Esophagus muscularis mucosa (tissue), 4 donors: ENCODE measurements at places on chromosomes 3 and 15. TPM values are rescaled to one million over a fixed set of nuclear protein-coding genes. Genes with fewer than 3 reads are reported as not detected.

WNT7A gene
- total RNA-seq, result not detected

DNA sequence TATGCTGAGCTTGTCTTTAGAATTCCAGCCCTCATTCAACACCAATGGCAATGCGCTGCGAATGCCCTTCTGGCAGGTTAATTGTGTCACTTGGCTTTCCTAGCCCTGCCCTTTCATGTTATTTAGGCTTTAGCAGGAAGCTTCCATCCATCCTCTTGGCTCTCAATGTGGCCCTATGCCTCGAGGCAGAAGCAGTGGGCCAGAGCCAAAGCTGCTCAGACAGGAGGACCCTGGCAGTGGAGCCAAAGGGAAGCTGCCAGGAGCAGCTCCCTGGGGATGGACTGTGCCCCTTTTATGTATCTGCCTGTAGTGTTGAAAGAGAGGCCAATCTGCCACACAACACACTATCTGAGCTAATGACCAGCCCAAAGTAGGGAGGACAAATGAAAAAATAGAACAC is 376.4 kb downstream of the CTNNB1 start:
- H3K4me3 ChIP-seq, result no peak overlapping the region
- no peaks in the 10 kb centered on the region for H3K36me3 ChIP-seq
- H3K4me1 ChIP-seq, result peaks cover 7% of the 10 kb centered on the region
- no peak overlapping the region for H3K27ac ChIP-seq

TUSC7 gene
- total RNA-seq, result not detected

DNA sequence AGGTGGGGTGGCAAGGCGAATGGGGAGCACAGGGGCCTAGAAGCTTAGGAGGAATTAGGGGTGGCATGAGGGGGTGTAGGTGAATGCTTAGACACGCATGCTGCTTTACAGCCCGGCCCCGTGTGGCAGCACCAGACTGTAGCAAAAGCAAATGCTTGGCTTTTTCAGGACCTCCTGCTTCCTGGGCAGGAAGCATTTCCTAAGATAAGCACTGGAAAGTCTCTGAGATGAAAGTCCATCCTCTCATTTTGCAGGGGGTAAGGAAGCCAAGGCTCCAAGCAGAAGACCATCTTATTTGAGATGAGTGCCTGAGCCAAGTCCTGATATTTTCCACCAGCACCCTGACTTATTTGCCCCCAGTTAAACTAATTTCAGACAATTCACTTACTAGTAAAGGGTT is 12.9 kb downstream of the SSUH2 start:
- H3K4me1 ChIP-seq, result no peaks in the 10 kb centered on the region
- no peak overlapping the region for H3K27ac ChIP-seq
- no peaks in the 10 kb centered on the region for H3K36me3 ChIP-seq

GOLGA6D gene
- not detected for total RNA-seq

DNA sequence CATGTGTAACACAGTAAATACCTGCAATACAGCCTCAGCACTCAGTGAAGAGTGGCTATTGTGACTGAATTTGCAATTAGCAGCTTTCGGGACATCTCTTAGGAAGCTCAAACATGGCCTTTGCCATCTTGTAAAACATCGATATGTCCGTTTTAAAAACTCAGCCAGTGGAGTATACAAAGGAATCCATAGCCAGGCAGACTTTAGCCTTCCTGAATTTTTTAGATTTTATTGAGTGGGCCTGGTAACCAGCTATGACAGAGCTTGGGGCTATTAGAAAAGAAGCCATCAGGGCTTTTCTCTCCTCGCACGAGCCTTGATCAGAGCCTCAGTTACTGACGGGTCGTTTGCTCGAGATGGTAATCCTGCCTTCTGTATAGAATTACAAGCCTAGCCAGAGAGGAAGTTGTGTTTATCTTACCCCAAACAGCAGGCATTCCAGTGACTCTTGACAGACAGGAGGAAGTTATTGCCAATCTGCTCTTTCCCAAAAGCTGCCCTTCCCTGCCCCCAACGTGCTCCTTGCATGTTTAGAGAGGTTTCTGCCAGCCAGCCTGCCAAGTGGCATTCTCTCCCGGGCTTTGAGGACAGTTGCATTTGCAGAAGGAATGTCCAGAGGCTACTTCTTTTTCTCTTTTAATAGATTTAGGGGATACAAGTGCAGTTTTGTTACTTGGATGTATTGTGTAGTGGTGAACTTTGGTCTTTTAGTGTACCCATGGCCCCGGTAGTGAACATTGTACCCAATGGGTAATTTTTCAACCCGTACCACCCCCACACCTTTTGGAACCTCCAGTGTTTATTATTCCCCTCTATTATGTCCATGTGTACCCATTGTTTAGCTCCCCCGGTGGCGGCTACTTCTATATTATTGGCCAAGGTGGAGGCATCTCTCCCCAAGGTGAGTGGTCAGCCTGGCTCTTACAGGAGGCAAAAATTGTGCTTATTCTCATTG is 40.6 kb downstream of the ITPR1 start:
- peak overlapping the region; percentile 73 for H3K27ac ChIP-seq
- peak overlapping the region; percentile 24 for H3K4me3 ChIP-seq
- DNase-seq, result no peak
- H3K36me3 ChIP-seq, result no peaks in the 10 kb centered on the region
- no peaks in the 10 kb centered on the region for H3K27me3 ChIP-seq

GRCh38 chr3:135917927-135918597 is 47.5 kb upstream of the PPP2R3A start:
- H3K27me3 ChIP-seq, result no peaks in the 10 kb centered on the region
- H3K4me1 ChIP-seq, result no peaks in the 10 kb centered on the region
- H3K27ac ChIP-seq, result no peak overlapping the region
- H3K36me3 ChIP-seq, result no peaks in the 10 kb centered on the region

GRCh38 chr3:76321614-76322013 is 536.3 kb upstream of the ZNF717 start:
- DNase-seq, result no peak
- H3K27me3 ChIP-seq, result no peaks in the 10 kb centered on the region
- no peak overlapping the region for H3K27ac ChIP-seq
- H3K4me3 ChIP-seq, result no peak overlapping the region
- no peaks in the 10 kb centered on the region for H3K36me3 ChIP-seq

DNA sequence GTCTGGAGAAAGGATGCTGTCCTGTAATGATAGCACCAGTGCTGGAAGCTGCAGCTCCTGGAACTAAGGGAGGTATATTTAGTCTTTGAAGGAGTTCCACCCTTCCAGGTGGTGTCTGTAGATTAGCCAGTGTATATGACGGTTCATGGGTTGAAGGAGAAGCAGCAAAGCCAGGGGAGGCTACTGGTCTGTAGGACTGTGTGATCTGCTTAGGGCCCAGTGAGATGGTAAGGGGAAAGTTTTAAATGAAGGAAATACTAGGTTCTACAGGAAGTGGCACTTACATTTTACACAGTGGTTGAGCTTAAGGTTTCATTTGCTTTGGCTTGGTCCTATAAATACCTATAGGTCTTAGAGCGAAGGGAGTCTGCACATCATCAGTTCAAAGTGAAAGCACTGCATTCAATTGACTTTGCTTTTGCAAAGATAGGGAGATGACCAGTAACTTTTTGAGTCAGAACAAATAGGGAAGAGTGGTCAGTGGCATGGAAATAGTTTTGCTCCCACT is 5.6 kb downstream of the SLC25A38 start:
- H3K4me1 ChIP-seq, result peaks cover 22% of the 10 kb centered on the region
- DNase-seq, result no peak
- no peaks in the 10 kb centered on the region for H3K27me3 ChIP-seq
- H3K4me3 ChIP-seq, result no peak overlapping the region
- peaks cover 44% of the 10 kb centered on the region for H3K36me3 ChIP-seq
- no peak overlapping the region for H3K27ac ChIP-seq

GRCh38 chr3:118466795-118467330 is 567.8 kb downstream of the IGSF11 start:
- no peak for DNase-seq
- no peak overlapping the region for H3K4me3 ChIP-seq
- H3K4me1 ChIP-seq, result no peaks in the 10 kb centered on the region

DNA sequence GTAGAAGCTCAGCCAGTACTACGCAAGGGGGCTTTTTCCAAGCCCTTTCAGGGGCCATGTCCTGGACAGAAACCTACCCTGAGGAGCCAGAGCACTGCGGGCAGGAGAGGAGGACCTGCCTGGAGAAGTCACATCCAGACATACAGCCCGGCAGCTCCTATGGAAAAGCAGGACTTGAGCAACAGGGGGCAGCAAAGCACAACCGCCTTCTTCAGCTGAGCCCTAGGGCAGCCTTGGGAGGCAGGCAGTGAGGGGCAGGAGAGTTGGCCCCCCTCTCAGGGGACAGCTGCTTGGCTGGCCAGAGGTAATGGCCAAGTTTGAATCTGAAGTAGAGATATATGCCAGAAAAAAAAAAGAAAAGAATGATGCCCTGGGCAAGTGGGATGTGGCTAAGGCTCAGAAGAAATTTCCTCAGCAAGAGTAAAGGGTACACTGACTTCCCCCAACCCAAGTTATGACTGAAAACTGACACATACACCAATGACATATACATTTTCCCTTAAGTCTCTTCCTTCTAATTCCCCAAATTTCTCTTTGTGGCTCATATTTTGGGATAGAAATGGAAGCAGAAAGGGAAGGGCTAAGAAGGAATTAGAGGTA is 56.9 kb downstream of the CYP19A1 start:
- no peak for DNase-seq
- no peak overlapping the region for H3K4me3 ChIP-seq
- no peaks in the 10 kb centered on the region for H3K4me1 ChIP-seq
- no peaks in the 10 kb centered on the region for H3K27me3 ChIP-seq
- no peak overlapping the region for H3K27ac ChIP-seq

SSUH2 gene
- total RNA-seq, result 5.1 TPM

CPN2 gene
- total RNA-seq, result not detected

CKMT1B gene
- 0.13 TPM for total RNA-seq

RETNLB gene
- total RNA-seq, result not detected

DNA sequence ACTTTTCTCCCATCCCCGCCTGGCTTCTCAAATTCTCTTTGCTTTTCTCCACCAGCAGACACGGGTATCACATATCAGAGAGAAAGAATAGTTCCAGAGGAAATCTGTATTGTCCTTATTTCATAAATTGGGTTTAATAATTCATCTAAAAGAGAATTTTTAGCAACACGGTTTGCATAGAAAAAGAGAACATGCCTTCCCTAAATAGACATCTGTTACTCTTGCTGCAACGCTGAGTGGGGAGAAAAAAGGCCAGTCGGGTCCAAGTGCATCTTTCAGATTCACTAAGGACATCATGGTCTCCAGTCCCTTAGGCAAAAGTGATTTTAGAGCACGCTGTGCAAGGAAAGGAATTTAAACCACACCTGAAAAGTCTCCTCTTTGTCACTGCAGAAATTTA is 201.3 kb downstream of the ABHD5 start:
- DNase-seq, result no peak
- H3K4me1 ChIP-seq, result peaks cover 33% of the 10 kb centered on the region
- no peak overlapping the region for H3K27ac ChIP-seq
- H3K4me3 ChIP-seq, result no peak overlapping the region

- H3K27ac ChIP-seq, result no peak overlapping the region
- no peaks in the 10 kb centered on the region for H3K36me3 ChIP-seq
- H3K4me3 ChIP-seq, result no peak overlapping the region
- H3K27me3 ChIP-seq, result no peaks in the 10 kb centered on the region
- peaks cover 32% of the 10 kb centered on the region for H3K4me1 ChIP-seq
- no peak for DNase-seq
Measured at GRCh38 chr3:69811452-69812401, 72.5 kb downstream of the MITF start.

DNA sequence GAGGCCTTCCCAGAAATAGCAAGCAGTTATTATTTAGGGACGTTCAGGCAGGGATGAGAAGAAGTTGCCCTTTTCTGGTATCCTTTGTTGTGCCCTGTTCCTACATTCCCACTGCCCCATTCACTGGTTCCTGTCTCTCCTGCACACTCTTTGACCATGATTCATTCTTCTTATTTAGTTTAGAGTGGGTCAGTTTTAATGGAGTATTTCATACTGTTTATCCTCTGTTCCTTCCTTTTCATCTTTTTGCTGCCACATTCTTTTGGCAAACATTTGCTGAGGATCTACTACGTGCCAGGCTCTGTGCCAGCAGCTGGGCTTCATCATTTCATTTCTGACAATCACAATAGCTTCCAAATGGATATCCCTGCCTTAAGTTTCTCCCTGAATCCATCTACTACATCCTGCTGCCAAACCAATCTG is 11.8 kb upstream of the EID1 start:
- peak overlapping the region; percentile 36 for H3K27ac ChIP-seq
- no peaks in the 10 kb centered on the region for H3K27me3 ChIP-seq
- no peak for DNase-seq
- peaks cover 14% of the 10 kb centered on the region for H3K4me1 ChIP-seq
- H3K4me3 ChIP-seq, result no peak overlapping the region
- H3K36me3 ChIP-seq, result no peaks in the 10 kb centered on the region

TMEM158 gene
- 6.4 TPM for total RNA-seq

DNA sequence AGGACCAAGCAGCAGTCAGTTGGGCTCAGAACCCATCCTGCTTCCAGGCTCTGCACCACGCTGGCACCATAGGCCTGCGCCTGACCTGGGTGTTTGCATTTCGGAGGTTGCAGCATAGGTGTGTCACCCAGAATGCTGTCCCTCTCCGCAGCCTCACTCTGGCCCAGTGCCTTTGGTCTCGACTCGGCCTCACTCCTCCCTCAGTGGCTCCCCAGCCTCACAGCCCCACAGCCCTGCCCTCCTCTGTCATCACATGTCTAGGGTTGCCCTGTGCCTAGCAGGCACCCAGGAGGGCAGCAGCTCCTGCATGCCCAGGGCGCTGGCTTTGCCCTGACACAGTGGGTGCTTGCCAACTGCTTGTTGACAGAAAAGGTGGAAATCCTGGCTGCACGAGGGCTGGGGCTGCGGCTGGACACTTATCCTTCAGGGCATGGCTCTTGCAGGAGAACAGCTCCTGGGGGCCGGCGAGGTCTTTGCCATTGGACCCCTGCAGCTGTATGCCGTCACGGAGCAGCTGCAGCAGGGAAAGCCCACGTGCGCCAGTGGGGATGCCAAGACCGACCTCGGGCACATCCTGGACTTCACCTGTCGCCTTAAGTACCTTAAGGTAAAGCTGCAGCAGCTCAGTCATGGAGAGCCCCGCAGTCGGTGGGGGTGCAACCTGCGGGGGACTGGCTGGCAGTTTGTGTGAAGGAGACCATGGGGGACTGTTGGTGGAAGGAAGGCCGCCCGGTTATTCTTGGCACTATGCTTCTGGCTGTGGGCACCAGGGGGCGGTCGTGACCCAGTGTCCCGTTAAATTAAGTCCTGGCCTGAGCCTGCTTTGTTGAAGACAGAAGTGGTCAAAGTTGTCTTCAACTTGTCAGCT is 16.2 kb downstream of the NISCH start:
- H3K4me1 ChIP-seq, result peaks cover 64% of the 10 kb centered on the region
- no peak for DNase-seq
- no peak overlapping the region for H3K4me3 ChIP-seq
- H3K27me3 ChIP-seq, result no peaks in the 10 kb centered on the region

DNA sequence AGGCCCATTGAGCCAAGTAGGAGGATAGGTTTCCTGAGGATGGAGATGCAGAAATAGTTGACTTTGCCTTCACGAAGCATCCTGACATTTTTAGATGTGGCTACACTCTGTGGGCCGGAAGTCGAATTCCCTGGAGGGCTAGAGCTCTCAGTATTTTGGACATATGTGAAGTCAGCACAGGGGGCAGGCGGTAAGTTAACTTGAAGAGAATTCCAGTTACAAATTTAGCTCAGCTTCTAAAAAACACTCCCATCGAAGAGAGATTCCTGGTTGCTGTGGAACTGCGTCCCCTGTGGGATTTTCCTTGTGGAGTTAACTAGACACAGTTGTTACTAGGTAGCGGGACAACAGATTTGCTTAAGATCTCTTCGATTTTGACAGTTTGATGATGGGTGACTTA is 161.9 kb upstream of the RGMA start:
- no peaks in the 10 kb centered on the region for H3K4me1 ChIP-seq
- DNase-seq, result no peak
- H3K27ac ChIP-seq, result no peak overlapping the region
- no peaks in the 10 kb centered on the region for H3K36me3 ChIP-seq
- H3K27me3 ChIP-seq, result no peaks in the 10 kb centered on the region
- no peak overlapping the region for H3K4me3 ChIP-seq
